ENCODE measurements at places on chromosomes 2 and 18.
A peak's percentile ranks its signal among the peaks of the same experiment; 100 is the strongest.

DNA sequence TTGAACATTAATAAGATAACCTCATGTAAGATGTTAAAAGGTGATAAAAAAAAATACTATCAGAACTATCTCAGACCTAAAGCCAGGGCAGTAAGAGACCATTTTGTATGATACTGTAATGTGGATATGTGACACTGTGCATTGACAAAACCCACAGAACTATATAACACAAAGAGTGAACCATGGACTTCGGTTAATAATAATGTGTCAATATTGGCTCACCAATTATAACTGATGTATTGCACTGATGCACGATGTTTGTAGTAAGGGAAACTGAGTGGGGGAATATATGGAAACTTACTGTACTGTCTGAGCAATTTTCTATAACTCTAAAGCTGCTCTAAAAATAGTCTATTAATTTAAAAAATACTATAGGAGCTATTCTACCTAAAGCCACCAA lies 40.7 kb upstream of the PARD3B start:
- no peak for DNase-seq

DNA sequence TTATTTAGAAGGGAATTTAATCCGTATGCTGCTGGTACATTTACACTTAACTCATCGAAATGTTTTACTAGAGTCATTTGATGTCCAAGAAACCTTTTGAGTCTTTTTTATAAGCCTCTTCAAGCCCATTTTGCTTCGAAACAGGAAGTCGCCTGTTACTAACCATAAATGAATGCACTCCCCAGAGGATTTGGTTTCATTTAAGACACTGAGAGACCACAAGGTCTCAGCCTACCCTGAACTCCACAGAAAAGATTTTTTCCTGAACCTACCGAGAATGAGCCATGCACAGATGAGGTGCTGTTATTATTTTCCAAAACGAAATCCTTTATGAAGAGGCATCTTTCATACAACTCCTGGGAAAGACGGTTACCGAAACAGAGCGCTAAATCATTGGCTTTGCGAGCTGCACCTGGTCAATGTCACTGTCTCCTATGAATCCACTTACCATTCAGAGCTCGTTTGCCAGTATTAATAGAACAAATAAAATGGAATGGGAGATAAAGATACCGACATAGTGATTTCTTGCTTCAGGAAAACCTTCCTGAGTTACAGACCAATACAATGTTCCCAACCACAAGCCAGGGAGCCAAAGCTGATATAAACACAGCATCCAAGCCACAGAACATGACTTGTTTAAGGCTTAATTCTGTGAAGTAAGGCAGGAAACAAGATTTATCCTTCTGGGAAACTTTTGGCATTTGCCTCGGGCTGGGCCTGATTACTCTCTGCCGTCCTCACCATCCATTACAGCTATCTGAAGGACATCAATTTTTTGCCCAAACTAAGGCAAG lies 382.1 kb downstream of the OSR1 start:
- DNase-seq, result peak; percentile 64

- DNase-seq, result peak; percentile 37
These were observed 69.7 kb upstream of the SULT1C3 start for GRCh38 chr2:108169982-108170625.

GRCh38 chr2:28620801-28621171 lies 124.9 kb downstream of the PLB1 start:
- DNase-seq, result no peak

GRCh38 chr18:55494899-55495298 lies 93.1 kb downstream of the TCF4 start:
- DNase-seq, result no peak

GRCh38 chr2:216690853-216691741 lies 4.3 kb downstream of the IGFBP5 start:
- peak; percentile 88 for DNase-seq

DNA sequence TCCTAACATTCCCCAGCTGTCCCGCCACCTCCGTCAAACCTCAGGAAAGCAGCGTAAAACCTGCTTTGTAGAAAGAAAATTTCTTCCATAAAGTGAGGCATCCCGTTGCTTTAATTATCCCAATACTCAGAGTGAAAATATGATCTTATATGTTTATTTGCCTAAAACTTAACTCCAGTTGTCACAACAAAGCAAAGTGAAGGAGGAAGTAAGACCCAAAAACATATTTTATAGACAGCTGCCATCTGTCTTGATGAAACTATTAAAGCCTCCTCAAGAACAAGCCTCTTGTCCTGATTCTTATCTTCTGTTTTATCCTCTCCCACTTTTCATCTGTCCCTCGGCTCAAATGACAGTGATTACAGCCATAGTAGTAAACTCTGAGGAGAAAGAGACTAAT lies 28.9 kb upstream of the LPIN2 start:
- DNase-seq, result no peak

DNA sequence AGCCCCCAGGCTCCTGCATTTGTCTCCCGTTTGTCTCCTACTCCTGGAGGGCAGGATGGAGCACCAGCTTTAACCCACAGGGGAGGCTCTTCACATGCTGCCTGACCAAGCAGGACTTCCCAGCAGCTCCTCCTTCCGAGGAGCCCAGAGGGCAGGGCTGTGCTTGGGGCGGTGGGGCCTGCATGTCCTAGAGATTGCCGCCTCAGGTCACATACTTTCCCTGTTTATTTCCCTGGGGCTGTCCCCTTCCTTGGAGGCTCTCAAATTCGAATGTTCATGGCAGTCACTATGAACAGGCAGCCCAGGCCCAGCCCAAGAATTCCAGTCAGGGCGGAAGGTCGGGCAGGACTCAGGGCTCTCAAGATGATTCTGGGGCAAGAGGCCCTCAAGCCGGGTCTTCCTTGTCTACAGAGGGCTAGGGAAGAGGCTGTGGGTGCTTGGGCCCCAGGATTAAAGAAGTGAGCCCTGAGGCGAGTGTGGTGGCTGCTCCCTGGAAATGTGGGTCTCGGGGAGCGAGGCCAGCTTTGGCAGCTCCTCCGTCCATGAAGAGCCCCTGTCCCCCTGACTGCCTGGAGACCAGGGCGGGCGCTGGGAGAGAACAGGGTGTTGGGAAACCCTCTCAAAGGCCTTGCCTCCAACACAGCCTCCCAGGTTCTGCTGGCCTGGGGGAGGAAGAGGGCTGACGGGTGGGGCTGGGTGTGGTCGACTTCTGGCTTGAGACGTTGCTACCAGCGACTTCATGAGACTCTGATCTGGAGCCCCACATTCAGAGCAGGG lies 48.9 kb upstream of the HPCAL1 start:
- no peak for DNase-seq

GRCh38 chr2:88561646-88562388 lies 65.4 kb downstream of the EIF2AK3 start:
- DNase-seq, result no peak

GRCh38 chr2:153939124-153939796 lies 67.5 kb downstream of the GALNT13 start:
- DNase-seq, result no peak

- DNase-seq, result no peak
These were observed 131.3 kb downstream of the ZNF804A start for GRCh38 chr2:184729581-184729980.

All from SJCRH30 (cell line).